ENCODE measurements at places on chromosomes 12 and 14.

GRCh38 chr12:122005252-122005776, 16.4 kb upstream of the BCL7A start:
- DNase-seq: no peak

GRCh38 chr14:53109105-53110041, 43.8 kb downstream of the DDHD1 start:
- no peak for DNase-seq

DNA sequence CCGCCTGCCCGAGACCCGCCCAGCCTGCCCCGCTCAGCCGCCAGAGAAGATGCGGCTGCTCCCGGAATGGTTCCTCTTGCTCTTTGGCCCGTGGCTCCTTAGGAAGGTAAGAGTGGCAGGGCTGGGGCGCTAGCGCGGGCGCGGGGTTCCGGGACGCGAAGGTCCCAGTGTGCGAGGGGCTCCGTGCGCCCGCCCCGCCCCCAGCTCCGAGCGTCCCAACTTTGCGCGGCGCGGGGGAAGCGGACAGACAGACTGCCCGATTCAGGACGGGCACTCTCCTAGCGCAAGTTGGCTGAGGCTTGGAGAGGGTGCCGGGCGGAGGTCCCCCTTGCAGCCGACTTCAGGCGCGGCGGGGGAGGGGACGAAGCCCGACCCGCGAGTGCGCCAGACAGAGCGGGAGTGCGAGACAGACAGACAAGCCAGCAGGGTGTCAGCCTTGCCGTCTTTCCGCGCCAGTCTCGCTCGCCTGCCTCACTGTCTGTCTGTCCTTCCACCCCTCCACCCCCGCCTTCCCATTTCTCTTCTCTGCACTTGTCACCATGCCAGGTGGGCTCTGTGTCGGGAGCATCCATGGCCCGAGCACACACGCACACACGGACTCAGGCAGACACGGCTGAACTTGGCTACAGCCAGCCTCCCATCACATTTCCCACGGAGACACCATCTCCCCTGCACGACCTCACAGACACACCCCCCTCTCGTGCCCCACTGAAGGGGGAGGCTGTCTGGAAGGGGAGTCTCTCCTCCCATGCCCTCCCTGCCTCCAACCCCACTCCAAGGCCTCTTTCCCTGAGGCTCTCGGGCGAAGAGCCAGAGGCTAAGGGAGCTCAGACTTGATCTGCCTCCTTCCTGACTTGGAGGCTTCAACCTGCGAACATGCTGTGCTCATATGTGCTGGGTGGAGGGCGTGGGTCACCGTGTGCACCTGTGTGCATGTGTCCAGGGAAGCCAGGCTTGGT, 606 bp downstream of the NXPH4 start:
- DNase-seq: no peak

GRCh38 chr12:103207936-103208335, 250.5 kb downstream of the ASCL1 start:
- peak; percentile 54 for DNase-seq

GRCh38 chr12:90086281-90086680, 377.6 kb upstream of the ATP2B1 start:
- DNase-seq: no peak

DNA sequence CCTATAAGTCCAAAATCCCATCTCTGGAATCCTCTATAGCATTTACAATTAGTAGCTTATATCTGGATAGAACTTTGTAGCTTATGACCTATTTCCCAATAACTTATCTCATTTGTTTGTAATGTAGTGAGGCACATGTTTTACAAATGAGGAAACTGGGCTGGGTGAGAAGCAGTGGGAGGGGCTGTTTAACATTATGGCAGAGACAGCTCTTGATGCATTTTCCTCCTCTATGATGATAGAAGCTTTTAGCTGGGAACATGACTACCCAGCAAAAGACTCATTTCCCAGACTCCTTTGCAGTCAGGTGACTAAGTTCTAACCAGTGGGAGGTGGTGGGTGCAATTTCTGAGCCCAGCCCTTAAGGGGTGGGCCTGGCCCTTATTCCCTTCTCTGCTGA, 179.7 kb downstream of the TTC8 start:
- no peak for DNase-seq

DNA sequence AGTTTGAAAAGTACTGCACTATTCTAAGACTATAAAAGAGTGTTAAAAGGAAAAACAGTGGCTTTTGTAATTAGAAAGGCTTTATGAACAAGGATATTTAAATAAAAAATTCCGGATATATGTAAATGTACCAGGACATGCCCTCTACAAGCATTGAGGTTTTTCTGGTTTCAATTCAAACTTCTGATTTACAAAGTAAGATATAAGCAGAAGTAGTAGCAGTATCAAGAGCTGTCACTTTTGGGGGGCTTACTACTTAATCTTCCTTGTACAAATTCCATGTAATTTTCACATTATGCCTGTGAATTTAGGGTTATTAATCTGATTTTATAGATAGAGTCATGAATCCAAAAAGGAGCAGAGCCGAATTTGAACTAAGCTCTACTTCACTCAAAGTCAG, 170.3 kb upstream of the ATP2B1 start:
- DNase-seq: no peak

DNA sequence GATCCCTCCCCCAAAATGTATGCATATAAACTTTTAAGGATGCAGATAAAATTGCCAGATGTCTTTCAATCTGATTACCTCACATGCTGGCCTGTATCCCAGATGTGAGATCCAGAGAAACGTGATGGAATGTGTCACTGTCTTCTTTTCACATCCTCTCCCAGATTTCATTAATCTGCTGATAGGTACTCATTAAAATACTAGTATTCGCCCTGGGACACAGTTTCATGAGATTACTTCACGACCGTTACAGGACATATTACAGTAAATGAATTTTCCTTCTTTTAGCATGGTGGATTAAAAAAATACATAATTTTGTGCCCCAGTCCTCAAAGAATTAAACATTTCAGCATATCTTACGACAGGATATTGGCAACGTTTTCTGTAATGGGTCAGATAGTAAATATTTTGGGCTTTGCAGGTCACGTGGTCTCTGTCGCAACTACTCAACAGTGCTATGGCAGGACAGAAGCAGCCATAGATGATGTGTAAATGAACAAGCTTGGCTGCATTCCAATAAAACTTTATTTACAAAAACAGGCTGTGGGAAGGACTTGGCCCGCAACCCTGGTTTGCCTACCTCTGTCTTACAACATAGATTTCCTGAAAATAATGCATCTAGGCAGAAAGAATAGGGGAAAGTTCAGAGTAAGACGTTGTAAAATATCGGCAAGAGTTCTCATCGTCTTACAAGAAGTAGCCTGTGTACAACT, 156.0 kb upstream of the DIO3 start:
- DNase-seq: no peak

DNA sequence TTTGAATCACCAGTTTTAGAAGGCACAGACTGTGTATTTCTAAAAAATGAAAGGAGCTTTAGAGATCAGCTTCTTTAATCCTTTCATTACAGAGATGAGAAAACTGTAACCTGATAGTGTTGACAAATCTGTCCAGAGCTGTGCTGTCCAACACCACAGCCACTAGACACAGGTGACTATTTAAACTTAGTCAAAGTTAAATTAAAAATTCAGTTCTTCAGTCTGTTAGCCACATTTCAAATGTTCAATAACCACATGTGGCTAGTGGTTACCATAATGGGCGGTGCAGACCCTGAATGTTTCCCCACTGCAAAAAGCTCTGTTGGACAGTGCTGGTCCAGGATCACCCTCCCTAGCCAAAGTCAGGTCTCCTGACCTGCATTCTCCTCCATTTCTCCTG, 21.6 kb downstream of the DAD1 start:
- no peak for DNase-seq

- DNase-seq: no peak
Observed at GRCh38 chr12:95248095-95248494, 30.5 kb downstream of the VEZT start.

DNA sequence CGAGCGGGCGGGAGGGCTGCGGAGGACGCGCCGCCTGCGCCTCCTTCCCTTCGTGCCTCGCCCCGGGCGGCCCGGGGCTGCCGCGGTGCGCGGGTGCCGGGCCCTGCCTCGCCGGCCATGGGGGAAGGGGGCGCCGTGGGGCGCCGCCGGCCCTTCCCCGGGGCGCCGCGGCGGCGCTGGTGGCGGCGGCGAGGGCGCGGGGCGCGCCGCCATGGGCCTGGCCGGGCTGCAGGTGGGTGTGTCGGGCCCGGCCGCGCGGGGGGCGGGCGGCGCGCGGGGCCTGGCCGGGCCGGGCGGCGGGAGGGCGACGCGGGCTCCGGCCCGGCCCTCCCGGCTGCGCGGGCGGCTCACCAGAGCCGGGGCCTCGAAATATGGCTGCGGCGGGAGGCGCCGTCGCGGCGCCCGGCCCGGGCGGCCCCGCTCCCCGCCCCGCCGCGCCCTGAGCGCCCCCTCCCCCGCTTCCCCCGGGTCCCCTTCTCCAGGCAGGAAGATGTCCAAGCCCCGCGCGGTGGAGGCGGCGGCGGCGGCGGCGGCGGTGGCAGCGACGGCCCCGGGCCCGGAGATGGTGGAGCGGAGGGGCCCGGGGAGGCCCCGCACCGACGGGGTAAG, 5.1 kb downstream of the KMT5A start:
- no peak for DNase-seq

GRCh38 chr14:69637503-69638031, 26.2 kb downstream of the SUSD6 start:
- DNase-seq: no peak

- DNase-seq: no peak
Observed at GRCh38 chr12:80625901-80626300, 81.5 kb upstream of the MYF6 start.

DNA sequence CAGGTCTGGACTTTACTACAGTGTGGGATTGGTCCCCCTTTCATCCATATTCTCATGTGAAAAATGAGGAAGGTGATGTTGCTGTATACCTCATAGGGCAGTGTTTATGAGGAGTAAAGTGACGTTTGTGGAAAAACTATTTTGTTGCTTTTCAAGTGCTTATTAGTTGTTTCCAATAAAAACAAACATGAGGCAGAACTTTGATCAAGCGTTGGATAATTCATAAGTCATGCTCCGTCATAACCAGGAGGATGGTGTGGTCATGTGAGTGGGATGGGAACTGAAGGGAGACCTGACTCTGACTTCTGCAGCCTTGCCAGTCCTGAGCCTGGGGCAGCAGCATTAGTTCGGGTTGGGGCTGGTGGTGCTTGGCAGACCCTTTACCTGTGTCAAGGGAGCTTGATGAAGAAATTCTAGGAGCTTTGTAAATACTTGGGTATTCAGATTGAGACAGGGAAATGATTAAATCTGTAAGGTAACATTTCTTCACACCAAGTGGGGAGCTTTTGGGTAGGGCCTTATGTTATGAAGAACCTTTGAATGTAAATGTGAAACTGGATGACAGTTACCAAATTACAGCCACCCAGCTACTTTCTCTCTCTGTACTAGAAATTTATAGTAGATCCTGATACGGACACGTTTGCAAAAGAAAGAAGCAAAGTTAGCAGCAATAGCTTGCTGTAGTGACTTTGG, 462.4 kb upstream of the RGS6 start:
- no peak for DNase-seq

GRCh38 chr12:88417531-88417930, 162.7 kb downstream of the KITLG start:
- no peak for DNase-seq

GRCh38 chr14:64294672-64295413, 672 bp upstream of the ESR2 start:
- peak; percentile 57 for DNase-seq

- DNase-seq: no peak
Observed at GRCh38 chr12:23534196-23534595, 415.3 kb downstream of the SOX5 start.

GRCh38 chr14:89304972-89305703, 111.9 kb downstream of the FOXN3 start:
- peak; percentile 57 for DNase-seq

- no peak for DNase-seq
Observed at GRCh38 chr14:24315807-24316596, 4.7 kb downstream of the LTB4R start.

- DNase-seq: no peak
Observed at GRCh38 chr14:76677534-76678145, 83.6 kb upstream of the VASH1 start.

GRCh38 chr14:38238878-38239277, 17.0 kb downstream of the CLEC14A start:
- DNase-seq: no peak

DNA sequence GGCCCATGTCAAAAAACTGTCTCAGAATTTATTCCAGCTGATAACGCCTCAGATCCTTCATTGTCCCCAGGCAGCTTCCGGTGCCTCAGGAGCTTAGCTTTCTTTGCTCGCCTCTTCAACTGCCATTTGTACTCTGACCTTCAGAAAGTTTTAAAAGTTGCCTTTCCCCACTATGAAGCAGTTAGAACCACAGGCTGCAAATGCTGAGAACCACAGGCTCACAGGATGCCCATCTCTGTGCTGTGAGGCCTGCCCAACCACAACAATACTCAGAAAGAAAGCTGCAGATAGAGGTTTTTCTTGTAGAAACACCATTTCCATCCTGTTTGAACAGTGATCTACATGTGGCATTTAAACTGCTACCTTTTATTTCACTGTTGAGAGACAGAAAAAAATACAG, 131.1 kb downstream of the PRKCH start:
- no peak for DNase-seq

DNA sequence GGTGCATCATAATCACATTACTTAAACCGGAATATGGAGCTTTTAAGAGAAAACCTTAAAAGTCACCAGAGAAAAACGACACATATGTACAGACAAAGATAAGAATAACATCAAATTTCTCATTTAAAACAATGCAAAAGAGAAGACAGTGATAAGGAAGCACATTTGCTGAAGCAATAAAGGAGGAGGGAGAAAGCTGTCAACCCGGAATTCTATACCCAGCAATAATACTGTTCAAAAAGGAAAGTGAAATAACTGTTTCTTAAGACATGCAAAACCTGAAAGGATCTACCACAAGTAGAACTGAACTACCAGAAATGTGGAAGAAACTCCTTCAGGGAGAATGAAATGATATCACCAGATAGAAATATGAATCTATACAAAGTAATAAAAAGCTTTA, 15.4 kb downstream of the SLC6A13 start:
- DNase-seq: no peak

- DNase-seq: no peak
Observed at GRCh38 chr14:70771781-70772212, 37.5 kb downstream of the MAP3K9 start.

DNA sequence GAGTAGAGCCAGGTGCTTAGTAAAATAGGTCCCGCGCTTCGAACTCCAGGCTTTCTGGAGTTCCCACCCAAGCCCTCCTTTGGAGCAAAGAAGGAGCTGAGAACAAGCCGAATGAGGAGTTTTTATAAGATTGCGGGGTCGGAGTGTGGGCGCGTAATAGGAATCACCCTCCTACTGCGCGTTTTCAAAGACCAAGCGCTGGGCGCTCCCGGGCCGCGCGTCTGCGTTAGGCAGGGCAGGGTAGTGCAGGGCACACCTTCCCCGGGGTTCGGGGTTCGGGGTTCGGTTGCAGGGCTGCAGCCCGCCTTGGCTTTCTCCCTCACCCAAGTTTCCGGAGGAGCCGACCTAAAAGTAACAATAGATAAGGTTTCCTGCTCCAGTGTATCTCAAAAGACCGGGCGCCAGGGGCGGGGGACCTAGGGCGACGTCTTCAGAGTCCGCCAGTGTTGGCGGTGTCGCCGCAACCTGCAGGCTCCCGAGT, 3.6 kb downstream of the SSTR1 start:
- DNase-seq: no peak

GRCh38 chr14:70096866-70097265, 91.9 kb downstream of the SLC8A3 start:
- DNase-seq: no peak

GRCh38 chr12:84875241-84875640, 37.4 kb downstream of the SLC6A15 start:
- no peak for DNase-seq

GRCh38 chr14:93369713-93370266, 22.8 kb downstream of the COX8C start:
- DNase-seq: no peak
